ENCODE measurements at places on chromosomes 12 and 14. TPM values are rescaled to one million over a fixed set of nuclear protein-coding genes. Genes with fewer than 3 reads are reported as not detected.

DNA sequence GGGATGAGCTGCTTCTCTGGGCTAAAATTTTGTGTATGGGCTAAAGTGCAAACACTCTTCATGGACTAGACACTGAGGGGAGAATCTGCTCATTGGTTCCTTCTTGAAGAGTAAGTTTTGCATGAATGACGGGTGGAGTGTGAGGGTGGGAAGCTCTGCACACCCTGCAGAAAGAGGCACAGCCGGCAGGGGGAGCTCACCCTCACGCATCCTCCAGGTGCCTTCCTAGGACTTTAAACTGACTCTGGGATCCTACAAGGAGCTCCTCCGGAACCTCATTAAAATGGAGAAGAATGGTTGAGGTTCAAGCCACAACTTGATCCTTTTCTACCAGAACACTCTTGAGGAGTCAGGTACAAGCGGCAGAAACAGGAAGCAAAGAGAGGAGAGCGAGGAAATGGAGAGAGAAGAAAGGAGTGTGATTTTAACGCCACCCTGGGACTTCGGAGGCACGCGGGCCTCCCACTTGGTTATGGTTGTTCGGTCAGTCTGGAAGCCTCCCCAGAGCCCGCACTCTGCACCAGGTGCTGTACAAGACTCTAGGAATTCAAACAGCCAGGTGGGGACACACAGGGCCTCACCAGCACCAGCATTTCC is 87.5 kb downstream of the SETD3 start:
- H3K4me1 ChIP-seq = peaks cover 20% of the 10 kb centered on the region
- H3K36me3 ChIP-seq = peaks cover 3% of the 10 kb centered on the region
- H3K4me3 ChIP-seq = no peak overlapping the region
- peak; percentile 61 for DNase-seq
- H3K27me3 ChIP-seq = peaks cover 3% of the 10 kb centered on the region

DNA sequence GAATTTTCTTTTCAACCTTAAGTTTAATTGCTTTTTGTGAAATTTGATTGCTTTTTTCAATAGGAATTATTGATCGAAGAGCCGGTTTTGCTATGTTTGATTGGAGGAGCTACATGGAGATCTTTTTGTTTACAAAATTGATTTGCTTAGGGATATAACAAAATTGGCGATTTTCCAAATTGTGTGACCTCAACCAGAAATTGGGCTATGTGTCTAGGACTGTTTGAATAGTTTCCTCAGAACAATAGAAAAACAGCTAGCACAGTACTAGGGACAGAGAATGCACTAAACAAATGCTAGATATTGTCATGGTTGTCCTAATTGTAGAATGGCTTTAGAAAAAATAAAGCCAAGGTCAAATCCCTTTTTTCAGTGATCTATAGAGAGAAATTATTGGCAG is 2.4 kb downstream of the SLC17A8 start:
- no peak overlapping the region for H3K4me3 ChIP-seq
- no peak overlapping the region for H3K27ac ChIP-seq
- peaks cover 19% of the 10 kb centered on the region for H3K4me1 ChIP-seq
- H3K27me3 ChIP-seq = peaks cover 9% of the 10 kb centered on the region
- H3K36me3 ChIP-seq = no peaks in the 10 kb centered on the region
- no peak for DNase-seq

DNA sequence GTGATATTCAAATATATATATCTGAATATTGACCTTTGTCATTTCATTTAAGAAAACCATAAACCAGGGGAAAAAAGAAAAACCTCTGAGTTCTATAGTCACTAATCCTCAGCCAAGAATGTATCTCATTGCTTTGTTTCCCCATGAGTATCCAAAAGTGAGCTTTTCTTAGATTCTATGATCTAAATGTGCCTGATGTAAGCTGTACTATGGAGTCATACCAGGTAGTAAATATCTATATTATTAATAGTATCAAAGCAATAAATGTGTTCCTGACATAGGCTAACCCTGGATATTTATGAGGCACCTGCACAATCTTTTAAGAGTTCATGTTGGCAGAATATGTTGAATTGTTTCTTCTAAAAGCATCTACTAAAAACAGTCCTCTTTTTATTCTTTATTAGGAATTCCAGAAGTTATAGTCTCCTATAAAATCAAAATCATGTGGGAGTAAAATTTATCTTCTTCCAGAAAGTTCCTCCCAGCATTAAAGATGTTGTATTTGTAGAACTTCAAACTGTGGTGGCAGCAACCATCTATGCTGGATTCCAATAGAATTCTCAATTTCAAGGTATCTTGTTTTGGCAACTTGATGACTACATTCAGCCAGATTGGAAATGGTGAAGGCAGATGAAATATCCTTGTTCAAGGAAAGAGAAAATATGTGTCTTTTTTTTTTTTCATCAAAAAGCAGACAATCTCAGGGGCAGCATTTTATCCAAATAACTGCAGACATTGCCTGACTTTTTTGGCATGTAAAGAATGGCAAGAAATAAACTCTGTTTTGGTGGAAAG is 139.7 kb upstream of the RASSF8 start:
- no peaks in the 10 kb centered on the region for H3K4me1 ChIP-seq
- H3K27me3 ChIP-seq = no peaks in the 10 kb centered on the region
- no peak overlapping the region for H3K27ac ChIP-seq
- no peak for DNase-seq
- H3K4me3 ChIP-seq = no peak overlapping the region

DNA sequence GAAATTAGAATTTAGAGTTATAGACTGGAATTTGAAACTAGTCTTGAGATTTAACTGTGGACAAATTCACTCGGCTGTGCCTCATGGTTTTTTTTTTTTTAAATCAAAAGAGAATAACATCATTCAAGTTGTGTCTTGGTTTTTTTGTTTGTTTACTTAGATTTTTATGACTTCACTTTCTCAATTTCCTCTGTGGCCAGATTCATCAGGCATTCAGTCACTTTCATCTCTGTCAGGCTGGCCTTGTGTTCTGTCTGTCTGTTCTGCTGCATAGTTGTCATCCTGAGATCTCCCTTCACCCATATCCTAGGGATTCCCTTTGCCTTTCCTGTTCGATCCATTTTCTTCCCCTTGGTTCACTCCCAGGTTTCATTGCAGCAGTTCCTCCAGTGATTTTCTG is 10.0 kb downstream of the MARK3 start:
- no peak for DNase-seq
- H3K27ac ChIP-seq = no peak overlapping the region
- no peak overlapping the region for H3K4me3 ChIP-seq
- H3K27me3 ChIP-seq = no peaks in the 10 kb centered on the region

Gene P2RX2
- total RNA-seq = not detected

Gene KRT5
- total RNA-seq = 9.0 TPM

Gene SLC6A15
- 2.6 TPM for total RNA-seq

Gene PTPRR
- total RNA-seq = 0.58 TPM
